ENCODE measurements at places on chromosomes 1 and 21. TPM values are rescaled to one million over a fixed set of nuclear protein-coding genes. Genes with fewer than 3 reads are reported as not detected.

The OR6K6 gene
- total RNA-seq = not detected

The CR1L gene
- not detected for total RNA-seq

The DENND2D gene
- 10.1 TPM for total RNA-seq

The OVAAL gene
- total RNA-seq = not detected

The DDI2 gene
- total RNA-seq = 10.0 TPM

All from smooth muscle cell of bladder (primary cell).